ENCODE measurements at places on chromosomes 2 and 18.

DNA sequence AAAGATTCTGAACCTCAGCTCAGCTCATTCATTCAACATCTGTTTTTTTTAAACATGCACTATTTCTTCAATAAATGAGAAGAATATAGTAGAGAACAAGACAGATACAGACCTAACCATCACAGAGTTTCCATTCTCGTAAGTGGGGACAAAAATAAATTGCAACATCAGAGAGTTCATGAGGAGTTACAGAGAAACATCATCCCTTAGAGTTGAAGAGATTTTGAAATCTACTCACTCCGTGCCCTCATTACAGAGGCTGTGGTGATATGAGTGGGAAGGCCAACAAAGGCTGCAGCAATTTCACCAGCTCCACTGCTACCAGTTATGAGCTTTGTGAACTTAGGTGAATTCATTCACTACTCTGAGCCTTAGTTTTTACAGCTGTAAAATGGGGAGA is 399.3 kb downstream of the BCL11A start:
- no peak for DNase-seq

GRCh38 chr18:24094561-24094960 is 44.3 kb upstream of the CABYR start:
- no peak for DNase-seq

DNA sequence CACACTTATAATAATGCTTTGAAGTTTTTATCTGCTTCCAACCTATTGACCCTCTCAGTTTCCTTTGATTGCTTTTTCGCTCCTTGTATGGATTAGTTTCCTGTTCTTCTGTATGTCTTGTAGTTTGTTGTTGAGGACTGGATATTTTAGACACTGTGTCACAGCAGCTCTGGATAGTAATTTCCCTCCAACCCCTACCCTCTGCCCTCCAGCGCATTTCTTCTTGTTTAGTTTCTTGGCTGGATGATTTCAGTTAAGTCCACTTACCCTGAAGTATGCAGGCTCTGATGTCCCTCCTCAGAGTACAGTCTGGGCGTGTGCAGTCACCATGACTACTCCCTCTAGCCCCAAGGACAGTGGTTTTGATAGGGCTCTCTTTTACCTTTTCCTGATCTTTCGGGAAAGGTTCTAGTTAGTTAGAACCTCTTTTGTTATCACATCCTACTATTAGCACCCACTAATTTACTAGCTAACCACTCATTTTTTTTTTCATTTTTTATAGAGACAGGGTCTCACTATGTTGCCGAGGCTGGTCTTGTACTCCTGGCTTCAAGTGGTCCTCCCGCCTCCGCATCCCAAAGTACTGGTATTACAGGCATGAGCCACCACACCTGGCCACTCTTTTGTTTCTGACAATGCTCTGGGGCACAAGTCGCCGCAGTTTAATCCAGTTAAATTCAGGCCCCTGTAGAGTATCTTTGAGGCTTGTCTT is 16.3 kb upstream of the LYG1 start:
- DNase-seq = no peak

GRCh38 chr2:226898897-226899296 is 63.0 kb downstream of the RHBDD1 start:
- no peak for DNase-seq

GRCh38 chr2:216034065-216034464 is 20.7 kb upstream of the MREG start:
- DNase-seq = peak; percentile 75

GRCh38 chr18:55401638-55402191 is 186.3 kb downstream of the TCF4 start:
- DNase-seq = no peak

- DNase-seq = no peak
Observed at GRCh38 chr2:146451972-146452371, 1392.9 kb upstream of the ACVR2A start.

- DNase-seq = no peak
Observed at GRCh38 chr2:200616656-200617055, 30.8 kb downstream of the AOX1 start.

GRCh38 chr2:189521699-189522434 is 58.7 kb downstream of the SLC40A1 start:
- DNase-seq = no peak

- DNase-seq = no peak
Observed at GRCh38 chr2:39350658-39351057, 86.4 kb downstream of the MAP4K3 start.

- no peak for DNase-seq
Observed at GRCh38 chr2:113156278-113157117, 17.3 kb upstream of the PSD4 start.

GRCh38 chr2:15677141-15677843 is 85.6 kb downstream of the DDX1 start:
- DNase-seq = no peak

GRCh38 chr2:43402002-43402401 is 175.6 kb upstream of the ZFP36L2 start:
- peak; percentile 74 for DNase-seq

- peak; percentile 58 for DNase-seq
Observed at GRCh38 chr2:45651415-45652089, at the start of gene PRKCE. TSS of gene PRKCE (plus strand) at chr2:45651675.

DNA sequence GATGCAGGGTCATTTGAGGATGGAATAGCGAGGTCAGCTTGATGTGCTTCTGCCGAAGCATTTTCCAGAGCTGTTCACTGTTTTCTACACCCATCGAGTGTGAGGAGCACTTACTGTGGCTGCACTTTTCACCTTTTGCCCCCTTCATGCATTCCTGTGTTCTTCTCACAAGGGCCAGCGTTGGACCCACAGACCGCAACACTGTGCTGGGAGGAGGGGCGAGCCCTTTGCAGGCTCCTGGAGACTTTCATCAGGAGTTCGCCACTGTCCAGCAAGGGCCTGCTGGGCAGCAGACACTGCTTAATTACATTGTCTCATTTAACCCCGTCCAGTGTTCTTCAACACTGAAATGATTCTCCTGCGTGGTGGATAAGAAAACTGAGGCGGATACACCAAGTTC is 29.9 kb downstream of the CYP26B1 start:
- no peak for DNase-seq

- DNase-seq = no peak
Observed at GRCh38 chr2:71655498-71655897, 202.1 kb downstream of the DYSF start.

- DNase-seq = no peak
Observed at GRCh38 chr2:62435720-62436119, 70.3 kb downstream of the TMEM17 start.

DNA sequence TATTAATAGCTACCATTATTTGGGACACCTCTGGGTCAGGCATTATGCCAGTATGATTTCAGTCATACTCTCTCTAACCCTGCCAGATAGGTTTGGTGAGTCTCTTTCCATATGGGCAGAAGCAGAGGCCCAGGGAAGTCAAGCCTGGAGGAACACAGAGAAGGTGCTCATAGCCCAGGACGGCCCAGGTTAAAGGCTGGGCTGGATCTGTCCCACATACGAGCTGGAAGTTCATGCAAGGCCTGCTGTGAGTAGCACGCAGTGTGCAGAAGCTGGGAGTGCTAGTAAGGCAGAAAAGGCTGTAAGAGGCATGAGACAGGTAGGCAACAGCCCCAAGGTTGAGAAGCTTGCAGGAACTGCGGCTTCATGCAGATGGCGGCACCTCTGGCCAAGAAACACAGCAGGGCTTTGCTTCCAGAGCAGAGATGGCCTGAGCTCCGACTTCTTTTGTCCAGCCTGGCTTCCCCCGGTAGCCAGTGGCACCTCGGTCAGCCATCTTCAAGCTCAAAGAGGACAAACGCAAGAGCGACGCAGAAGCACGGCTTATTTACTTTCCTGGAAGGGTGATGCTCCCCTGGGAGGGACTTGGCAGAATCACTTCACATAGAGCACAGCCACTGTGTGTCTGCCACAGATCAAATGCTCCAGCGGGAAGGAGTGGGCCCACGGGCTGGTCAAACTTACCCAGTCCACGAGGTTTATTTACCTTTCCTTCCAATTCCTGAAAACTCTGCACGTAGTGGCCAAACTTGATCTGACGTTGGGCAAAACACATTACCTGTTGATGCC is 58.5 kb upstream of the MAP4K4 start:
- no peak for DNase-seq

- no peak for DNase-seq
Observed at GRCh38 chr2:145303536-145303935, 783.6 kb upstream of the ZEB2 start.

- no peak for DNase-seq
Observed at GRCh38 chr2:169736902-169737301, 3.3 kb downstream of the KLHL23 start.

- no peak for DNase-seq
Observed at GRCh38 chr2:64086347-64087082, 57.7 kb downstream of the PELI1 start.

GRCh38 chr18:46224181-46224775 is 120.1 kb downstream of the HAUS1 start:
- no peak for DNase-seq

DNA sequence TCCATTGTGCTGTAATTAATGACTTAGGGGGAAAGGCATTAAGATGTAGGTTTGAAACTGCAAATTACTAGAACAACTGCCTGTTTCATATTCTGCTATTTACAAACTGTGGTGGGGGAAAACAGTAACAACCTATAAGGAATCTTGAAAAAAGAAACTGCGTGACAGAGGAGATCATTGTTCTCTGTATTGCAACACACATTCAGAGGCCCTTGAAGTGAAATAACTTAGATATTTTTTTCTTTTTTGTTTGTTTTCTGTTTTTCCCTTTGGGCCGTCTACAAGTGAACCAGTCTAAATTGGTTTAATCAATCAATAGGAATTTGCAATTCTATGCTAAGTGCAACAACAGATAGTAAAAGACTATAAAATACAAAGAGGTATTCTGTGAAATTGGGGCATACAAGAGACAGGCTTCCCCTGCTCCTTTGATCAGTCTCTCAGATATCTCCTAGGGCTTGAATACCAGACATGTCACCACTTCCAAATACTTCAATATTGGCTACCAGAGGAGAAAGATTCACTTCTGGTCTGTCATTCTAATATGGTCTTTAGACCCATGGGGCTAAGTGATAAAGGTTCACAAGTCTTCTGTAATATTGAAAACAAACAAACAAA is 2055.1 kb upstream of the CELF4 start:
- no peak for DNase-seq

DNA sequence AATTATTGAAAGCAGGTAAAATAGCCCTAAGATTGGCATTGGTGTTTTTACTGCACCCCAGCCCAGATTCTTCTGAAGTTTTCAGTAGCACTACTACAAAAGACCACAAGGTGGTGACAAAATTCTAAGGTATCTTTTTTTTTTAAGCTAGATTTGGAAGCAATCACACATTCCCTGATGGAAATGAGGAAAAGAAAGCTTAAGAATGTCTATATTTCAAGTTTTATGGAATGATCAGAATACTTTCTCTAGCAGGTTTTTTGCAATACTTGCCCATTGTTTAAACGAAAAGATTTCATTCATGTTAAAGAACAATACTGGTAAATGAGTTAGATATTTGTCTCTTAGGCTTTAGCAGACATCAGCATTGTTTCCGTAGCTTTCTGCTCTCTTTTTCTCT is 32.1 kb upstream of the ZNF638 start:
- DNase-seq = no peak

DNA sequence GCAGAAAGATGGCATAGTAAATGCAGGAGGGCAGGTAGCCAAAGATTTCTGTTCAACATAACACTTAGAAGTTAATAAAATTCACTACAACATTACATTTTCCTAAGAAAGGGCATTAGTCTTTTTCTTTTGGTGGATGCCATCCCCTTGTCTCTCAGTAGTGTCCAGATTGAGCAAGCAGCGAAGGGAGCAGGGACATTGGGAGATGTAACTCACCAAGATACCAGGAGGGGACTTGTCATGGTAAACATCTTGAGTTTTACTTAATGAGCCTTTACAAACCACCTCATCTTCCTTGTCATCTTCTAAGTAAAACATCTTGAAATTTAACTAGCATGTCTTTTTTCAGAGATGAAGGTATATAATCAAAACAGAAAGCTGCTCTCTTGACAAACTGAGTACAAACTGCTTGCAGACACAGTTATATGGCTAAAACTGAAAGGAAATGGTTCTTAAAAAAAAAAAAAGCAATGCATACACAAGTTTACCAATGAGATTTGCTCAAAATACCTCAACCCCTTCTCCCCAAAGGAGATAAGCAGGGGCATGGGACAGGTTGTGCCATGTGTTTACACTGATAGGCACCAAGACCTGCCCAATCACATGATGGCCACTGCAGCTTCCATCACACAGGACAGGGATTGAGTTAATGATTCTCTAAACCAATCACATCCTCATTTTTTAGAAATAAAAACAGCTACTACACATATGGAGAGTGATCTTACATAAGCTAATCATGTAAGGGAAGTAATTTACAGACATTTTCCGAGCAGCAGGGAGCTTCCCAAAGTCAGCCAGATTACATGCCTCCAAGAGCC is 30.3 kb downstream of the LPIN2 start:
- DNase-seq = no peak

- DNase-seq = peak; percentile 72
Observed at GRCh38 chr2:38947241-38948239, 57.9 kb downstream of the ARHGEF33 start.

DNA sequence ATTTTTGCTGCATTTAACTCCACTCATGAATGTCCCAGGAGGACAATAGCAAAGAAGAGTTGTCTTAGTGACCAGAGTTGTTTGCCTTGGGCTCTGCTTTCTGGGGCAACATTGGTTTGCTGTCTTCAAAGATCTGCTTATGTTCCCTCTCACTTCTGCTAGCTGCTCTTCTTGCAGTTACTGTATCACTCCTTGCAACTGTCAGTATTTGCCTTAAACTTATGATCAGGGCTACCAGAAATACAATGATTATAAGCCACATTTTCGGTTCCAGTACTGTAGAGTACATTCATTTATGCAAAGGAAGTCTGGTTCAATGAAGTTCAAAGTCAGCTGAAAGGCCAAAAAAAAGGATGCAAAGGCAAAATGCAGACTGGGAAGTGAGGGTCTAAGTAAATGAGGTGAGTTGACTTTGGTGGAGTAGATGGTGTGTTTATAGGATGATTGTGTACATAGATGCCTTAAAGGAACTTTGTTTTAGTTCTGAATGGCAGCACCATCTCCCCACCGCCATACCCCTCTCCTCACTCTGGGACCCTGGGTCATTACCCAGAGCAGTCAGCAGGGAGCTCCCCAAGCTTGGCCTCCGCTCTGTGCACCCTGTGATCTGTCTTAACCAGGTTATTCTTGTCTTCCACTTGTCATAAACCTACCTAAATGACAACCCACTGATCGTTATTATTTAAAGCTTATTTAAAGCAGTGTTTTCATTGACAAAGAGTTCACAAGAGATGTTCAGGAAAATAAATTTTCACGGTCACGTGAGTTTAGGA is 236.0 kb downstream of the DOK6 start:
- DNase-seq = peak; percentile 19

DNA sequence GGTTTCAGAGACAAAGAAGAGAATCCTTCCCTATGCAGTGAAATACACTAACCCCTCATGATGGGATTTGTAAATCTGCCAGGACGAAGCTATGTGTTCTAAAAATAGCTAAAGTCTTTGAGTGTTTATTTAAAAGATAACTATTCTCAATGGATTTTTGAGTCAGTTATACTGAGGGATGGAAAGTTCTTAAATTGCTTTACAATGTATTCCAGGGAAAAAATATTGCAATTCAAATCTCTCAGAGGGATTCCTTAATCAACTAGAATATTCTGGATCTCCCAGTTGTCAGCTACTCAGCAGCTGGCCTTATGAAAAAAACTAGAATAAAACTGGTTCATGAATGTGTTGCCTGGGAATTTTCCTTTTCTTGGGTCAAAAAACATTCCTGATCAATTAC is 312.4 kb downstream of the PLCL1 start:
- DNase-seq = no peak

- no peak for DNase-seq
Observed at GRCh38 chr2:37282746-37283145, 41.9 kb downstream of the PRKD3 start.

Data from stimulated activated naive CD8-positive, alpha-beta T cell treated with anti-CD3 and anti-CD28 coated beads, Interleukin-15, amount 100 ng/mL, for 72 hours (primary cell).